Type B pancreatic cell (in vitro differentiated cells): ENCODE measurements at places on chromosomes 16 and 17.

GRCh38 chr17:72176951-72177660 lies 56.3 kb downstream of the SOX9 start:
- DNase-seq: no peak

- peak; percentile 84 for DNase-seq
Measured at GRCh38 chr16:67872631-67873434, at the start of gene EDC4. Gene EDC4, plus strand, starts transcription at chr16:67873052. Its CDS starts 210 bp downstream, at chr16:67873262.

DNA sequence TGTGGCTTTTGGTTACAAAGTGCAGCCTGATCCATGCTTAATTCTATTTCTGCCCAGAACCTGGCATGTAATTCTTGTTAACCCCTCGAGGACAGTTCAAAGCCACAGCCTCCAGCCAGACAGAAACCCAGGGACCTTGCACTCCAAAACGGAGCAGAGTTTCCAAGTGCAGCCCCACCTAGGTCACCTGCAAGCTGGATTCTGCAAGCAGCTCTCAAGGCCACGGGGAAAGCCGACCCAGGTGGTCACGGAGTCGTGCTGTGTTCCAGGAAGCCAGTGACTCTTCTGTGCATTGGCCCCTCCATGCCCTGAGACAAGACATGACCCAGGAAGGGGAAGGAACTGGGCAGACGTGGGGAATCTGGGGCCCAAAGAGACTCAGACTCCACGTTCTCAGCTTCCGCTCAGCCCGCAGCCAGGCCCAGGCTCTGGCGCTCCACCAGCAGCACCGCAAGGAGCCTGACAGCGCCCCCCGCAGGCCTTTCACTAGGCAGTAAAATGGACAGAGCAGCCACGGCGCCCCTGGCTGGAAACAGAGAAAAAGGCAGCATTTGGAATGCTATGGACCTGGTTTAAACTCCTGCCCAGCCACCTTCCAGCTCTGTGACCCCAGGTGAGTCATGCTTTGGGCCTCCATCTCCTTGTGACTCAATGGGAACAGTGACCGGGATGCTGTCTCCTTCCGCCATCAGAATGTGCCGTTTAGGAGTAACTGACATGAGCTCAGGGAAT lies 27.3 kb upstream of the GSG1L start:
- no peak for DNase-seq

DNA sequence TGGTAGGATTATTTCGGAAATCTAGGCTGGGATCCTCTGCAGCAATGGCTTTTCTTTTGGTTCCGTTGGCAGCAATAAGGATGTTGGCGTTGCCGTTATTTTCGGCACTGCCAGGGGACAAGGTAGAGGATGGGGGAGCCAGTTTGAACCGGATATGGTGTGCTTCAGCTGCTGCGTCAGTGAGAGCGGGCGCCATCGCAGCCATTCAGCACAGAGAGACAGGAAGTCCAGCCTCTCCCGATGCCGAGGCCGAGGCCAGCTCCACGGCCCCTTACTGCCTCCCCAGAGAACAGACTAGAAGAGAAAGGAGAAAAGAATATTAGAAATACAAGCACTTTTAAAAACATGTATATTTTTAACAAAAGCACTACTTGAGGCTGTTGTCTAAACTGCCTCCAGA lies 21.3 kb downstream of the KANSL1 start:
- no peak for DNase-seq

- DNase-seq: no peak
Measured at GRCh38 chr17:36813357-36813756, 123.9 kb upstream of the LHX1 start.

DNA sequence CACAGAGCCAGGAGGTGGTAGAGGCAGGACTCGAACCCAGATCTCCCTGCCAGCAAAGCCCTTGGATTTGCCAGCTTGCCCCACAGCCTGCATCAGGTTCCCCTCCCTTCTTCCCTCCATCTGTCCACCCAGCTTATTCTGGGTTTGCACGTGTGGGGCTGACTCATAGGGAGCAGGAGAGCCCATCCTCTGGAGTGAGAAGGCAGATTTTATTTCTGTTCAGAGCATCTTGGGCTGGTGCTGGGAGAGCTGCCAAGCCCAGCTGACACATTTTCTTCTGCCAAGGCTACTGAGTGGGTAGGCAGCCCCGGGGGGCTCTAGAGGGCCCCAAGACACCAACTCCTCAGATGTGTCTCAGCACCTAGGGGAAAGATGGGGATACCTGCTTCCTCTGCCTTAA lies 106.3 kb upstream of the CRHR1 start:
- no peak for DNase-seq

GRCh38 chr16:56912746-56913708 lies 18.9 kb upstream of the HERPUD1 start:
- DNase-seq: no peak

DNA sequence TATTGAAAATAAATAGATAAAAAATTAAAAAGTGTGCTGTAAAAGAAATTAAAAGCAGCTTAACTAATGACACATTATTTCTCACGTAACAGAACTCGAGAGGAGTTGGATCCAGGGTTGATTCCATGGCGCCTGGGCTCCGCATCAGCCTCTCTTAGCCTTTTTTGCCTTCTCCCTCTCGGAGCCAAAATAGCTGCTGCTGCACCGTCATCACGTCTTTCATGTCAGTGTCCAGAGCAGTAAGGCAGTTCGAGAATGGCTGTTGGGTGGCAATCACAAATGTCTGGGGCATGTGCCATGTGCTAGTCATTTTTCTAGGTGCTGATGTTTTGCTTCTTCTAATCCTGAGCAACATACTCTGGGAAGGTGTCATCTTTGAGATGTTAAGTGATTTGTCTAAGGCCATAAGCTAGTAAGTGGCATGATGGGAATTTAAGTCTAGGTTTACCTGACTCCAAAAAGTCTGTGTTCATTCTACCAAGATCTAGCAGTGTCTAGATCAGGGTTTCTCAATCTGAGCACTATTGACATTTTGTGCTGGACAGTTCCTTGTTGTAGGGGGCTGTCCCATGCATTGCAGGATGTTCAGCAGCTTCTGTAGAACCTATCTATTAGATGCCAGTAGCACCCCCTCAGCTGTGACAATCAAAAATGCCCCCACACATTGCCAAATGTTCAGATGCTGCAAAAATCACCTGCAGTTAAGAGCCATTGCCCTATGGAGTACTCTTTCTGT lies 280.4 kb downstream of the HAPSTR1 start:
- no peak for DNase-seq

- no peak for DNase-seq
Measured at GRCh38 chr17:27327871-27328270, 34.0 kb downstream of the WSB1 start.

DNA sequence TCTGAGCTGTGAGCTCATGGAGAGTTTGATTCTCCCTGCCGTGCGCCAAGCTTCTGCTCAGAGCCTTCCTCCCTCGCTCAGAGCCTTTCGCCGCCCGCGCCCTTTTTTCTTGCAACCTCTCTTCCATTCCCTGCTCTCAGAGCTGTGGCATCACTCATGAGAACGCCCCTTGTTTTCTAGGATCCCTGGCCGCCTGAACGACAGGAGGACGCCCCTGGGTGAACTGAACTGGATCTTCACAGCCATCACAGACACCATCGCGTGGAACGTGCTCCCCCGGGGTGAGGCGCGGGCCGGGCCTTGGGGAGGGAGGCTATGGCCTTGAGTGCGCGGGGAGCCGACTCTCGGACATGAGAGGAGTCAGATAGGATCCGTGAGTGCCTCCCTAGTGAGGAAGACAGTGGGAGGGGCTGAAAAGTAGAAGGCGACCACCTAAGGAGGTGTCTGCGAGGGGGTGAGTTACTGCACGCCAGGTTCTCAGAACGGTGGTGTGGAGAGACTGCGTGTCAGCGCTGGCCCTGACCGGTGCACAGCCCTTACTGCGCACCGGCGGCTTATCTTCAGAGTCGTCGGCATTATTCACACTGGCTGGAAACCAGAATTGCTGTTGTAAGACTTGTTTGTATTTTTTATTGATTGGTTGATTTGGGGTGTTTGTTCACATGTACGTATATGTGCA lies 169.5 kb upstream of the CHMP6 start:
- no peak for DNase-seq

GRCh38 chr16:47924950-47925349 lies 230.8 kb downstream of the ABCC12 start:
- DNase-seq: no peak

- DNase-seq: no peak
Measured at GRCh38 chr17:17565471-17566339, 25.8 kb downstream of the PEMT start.

GRCh38 chr16:1395444-1396031 lies 19.0 kb downstream of the UNKL start:
- no peak for DNase-seq

DNA sequence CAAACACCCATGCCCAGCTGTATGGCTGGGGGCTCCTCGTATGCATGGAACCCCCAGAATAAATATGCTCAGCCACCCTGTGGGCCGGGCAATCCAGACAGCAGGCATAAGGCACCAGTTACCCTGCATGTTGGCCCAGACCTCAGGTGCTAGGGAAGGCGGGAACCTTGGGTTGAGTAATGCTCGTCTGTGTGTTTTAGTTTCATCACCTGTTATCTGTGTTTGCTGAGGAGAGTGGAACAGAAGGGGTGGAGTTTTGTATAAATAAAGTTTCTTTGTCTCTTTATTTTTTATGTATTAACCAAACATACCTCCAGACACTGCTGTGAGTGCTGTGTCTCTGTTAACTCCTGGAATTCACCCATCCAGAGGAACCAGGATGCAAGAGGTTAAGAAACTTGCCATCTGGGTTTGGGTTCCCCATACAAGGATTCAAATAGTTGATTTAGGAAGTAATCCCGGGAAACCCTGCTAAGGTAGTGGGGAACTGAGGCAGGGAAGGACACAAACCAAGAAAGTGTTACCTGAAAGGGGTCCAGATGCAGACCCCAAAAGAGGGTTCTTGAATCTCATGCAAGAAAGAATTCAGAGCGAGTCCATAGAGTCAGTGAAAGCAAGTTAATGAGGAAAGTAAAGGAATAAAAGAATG lies 37.4 kb upstream of the IL21R start:
- DNase-seq: no peak

- DNase-seq: no peak
Measured at GRCh38 chr16:86066811-86067210, 167.8 kb downstream of the IRF8 start.

DNA sequence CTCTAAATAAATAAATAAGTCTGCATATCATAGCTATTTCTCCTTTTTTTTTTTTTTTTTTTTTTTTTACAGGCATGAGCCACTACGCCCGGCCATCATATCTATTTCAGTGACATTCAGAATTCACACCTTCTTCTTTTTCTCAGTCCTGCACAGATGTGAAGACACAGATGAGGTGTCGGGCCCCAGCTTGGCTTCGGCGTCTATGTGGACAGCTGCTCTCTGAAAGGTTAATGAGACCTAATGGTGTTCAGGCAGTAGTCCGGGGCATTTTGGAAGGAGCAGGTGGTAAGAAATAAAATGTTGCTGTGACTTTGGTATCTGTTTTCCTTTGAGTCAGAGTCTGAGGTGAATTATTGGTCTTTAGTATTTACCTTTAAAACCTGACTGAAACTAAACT lies 23.6 kb downstream of the TANGO6 start:
- no peak for DNase-seq

DNA sequence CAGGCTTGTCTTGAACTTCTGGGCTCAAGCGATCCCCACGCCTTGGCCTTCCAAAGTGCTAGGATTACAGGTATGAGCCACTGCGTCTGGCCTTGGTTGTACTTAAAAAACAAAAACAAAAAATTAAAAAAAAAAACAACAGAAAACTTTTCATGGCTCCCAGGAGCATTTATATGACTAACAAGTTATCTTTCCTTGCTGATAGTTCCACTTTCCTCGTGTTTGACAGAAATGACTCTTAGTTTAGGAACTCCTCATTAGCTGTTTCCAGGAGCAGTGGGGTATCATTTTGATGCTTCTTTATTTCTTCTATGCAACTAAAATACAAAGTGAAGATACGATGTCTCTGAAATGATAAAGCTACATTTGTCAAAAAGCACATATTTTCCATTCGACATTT lies 165.4 kb downstream of the PRKCA start:
- no peak for DNase-seq

DNA sequence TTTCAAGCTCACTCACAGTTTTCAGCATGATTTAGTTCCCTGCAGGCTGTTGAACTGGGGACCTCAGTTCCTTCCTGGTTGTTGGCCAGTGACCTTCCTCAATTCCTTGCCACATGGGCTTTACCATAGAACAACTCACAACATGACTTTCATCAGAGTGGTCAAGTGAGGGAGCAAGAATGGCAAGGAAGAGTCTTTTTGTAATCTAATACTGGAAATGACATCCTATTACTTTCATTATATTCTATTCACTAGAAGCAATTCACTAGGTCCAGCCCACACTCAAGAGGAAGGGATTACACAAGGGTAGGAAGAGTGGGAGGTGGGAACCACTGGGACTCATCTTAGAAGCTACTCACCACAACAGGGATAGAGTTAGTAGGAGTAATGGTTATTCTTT lies 57.6 kb downstream of the SYT17 start:
- DNase-seq: no peak

- no peak for DNase-seq
Measured at GRCh38 chr16:80526418-80527061, 14.3 kb upstream of the DYNLRB2 start.

DNA sequence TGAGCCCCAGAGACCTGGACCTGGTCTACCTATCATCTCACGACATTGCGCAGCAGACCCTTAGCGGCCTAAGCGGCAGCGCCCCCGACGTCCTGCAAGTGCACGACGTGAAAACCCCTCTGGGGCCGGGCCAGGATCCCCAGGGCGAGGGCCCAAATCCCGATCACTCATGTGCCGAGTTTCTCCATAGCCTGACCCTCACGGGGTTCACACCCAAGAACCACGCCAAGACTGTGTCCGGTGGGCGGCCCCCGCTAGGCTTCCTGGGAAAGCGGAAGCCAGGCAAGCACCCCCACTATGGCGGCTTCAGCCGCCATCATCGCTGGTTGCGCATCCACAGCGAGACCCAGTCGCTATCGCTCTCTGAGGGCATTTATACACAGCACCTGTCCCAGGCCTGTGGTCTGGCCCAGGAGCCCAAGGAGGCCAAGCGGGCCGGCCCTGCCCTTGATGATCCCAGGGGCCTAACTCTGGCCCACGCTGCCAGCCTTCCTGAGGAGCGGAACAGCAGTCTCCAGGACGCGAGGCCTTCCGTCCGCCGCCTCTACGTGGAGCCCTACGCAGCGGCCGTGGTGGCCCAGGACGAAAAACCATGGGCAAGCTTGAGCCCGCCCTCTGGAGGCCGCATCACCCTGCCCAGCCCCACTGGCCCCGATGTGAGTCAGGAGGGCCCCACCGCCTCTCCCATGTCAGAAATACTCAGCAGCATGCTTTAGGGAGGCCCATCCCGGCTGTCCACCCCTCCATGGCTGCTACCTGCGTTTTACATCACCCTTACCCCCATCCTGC lies 82.8 kb upstream of the NOG start:
- DNase-seq: no peak

- DNase-seq: no peak
Measured at GRCh38 chr16:54289945-54290832, 3.6 kb upstream of the IRX3 start.

- no peak for DNase-seq
Measured at GRCh38 chr16:57128771-57129389, 36.5 kb downstream of the CPNE2 start.

GRCh38 chr17:67004181-67004580 lies 39.7 kb downstream of the CACNG4 start:
- no peak for DNase-seq
